ENCODE measurements at places on chromosomes 7 and 10.

DNA sequence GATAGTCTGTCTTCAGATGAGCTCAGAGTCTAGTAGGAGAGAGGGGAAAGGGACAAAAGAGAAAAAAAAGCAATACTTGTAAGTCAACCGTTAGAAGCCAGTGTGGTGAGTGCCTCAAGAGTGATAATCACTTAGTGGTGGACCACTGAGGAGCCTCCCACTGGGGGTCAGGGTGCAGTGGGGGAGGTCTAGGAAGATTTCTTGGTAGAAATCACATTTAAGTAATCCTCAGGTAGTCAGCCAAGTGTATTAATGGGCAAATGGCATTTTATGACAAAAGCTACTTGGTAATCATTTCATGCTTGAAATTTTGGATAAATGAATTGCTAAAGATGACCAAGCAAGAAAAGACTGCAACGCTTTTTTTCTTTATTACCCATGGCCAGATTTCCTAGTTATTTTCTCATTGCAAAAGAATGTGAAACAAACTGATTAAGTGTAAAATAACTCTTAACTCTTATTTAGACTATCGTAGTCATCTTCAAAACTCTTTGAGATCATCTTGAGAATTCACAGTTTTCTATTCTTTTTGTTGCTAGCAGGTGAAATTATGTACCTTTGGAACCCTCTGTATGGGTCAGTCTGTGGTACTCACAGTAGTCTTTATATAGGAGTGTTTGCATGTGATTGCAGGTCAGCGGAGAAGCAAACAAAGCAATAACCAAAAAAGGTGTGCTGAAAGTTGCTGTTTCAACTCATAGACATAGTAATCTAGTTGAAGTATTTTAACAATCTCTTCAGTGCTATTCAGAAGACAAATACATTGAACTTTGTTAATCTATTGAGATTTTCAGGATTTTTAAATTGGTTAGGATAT lies 63.9 kb downstream of the PPP1R9A start:
- DNase-seq = no peak

GRCh38 chr7:43847496-43847895 lies 21.8 kb downstream of the MRPS24 start:
- DNase-seq = no peak

GRCh38 chr7:17937506-17938120 lies 2.7 kb downstream of the SNX13 start:
- DNase-seq = no peak

DNA sequence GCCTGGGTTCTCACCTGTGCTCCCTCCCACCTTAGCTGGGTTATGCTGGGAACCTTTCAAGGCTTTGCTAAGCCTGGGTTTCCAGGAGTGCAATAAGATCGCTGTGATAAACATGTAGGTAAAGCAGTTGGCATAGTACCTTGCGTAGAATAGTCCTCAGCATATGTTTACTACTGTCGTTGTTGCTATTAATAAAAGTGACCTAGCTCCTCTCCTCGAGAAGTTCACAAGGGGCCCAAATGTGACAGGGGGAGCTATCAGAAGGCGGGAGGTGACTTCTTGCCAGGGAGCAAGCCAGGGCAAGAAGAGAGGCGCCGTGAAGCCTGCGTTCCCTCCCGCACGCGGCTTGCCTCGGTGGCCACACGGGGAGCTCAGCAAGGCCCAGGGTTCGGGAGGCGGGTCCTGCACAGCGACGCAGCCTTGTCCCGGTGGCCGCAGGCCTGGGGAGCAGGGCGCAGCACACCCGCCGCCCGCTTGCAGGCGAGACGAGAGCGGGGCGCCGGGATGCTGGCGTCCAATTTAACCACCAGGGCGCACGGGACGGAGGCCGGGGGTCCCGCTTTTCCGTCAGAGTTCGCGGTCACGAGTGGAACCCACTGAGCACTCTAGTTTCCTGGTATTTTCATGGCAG lies 106.2 kb downstream of the SNX10 start:
- no peak for DNase-seq

- DNase-seq = no peak
Observed at GRCh38 chr7:117146511-117146910, 176.3 kb downstream of the WNT2 start.

- no peak for DNase-seq
Observed at GRCh38 chr7:8373851-8374250, 59.6 kb upstream of the NXPH1 start.

DNA sequence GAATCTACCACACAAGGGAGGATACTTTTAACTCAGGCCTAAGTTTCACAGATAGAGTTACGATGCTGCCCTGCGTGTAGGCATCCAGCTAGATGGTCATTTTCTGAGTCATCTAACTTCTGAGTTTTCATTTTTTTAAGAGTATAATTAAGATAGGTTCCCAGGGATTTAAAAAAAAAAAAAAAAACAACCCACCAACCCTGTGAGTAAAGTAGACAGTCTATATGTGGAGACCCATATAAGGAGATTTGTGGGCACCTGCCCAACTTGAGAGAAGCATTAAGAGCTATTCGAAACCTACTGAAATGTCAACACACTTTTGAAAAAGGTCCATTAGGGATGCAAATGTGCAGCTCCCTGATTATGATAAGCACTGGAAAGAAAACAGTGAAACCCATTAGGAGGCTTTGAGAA lies 257.3 kb downstream of the TRIL start:
- DNase-seq = no peak

- DNase-seq = no peak
Observed at GRCh38 chr7:38656968-38657367, 25.8 kb upstream of the AMPH start.

- no peak for DNase-seq
Observed at GRCh38 chr7:85041605-85042216, 145.1 kb downstream of the SEMA3D start.

GRCh38 chr10:110398419-110399105 lies 93.8 kb upstream of the SMNDC1 start:
- DNase-seq = peak; percentile 42

- DNase-seq = no peak
Observed at GRCh38 chr10:1177936-1178335, 121.8 kb downstream of the WDR37 start.

DNA sequence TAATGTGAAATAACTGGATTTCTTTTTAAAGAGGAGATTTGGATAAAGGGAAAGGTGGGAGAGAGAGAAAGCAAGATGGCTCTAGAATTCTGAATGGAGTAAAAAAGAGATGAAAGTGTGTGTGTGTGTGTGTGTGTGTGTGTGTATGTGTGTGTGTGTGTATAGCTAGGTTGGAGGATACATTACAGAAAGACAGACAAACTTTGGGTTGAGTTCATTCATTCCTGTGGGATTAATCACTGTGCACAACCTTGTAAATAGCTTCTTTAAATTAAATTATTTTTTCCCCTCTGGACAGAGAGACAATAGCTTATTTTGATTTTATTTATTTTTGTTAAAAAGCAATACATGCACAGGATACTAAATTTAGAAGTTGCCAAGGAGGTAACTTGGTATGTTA lies 7.5 kb downstream of the ASB4 start:
- DNase-seq = no peak
